ENCODE measurements at places on chromosomes 7 and 10. TPM values are rescaled to one million over a fixed set of nuclear protein-coding genes. Genes with fewer than 3 reads are reported as not detected.

The SRPK2 gene
- total RNA-seq, result 30.1 TPM

The TUBB8 gene
- total RNA-seq, result not detected

The TM9SF3 gene
- total RNA-seq, result 62.4 TPM

The BMPR1A gene
- total RNA-seq, result 15.7 TPM

The SAMD8 gene
- total RNA-seq, result 22.5 TPM

The EBF3 gene
- not detected for total RNA-seq

The CCDC186 gene
- 11.6 TPM for total RNA-seq

The CALCR gene
- not detected for total RNA-seq

The MYH16 gene
- 1.1 TPM for total RNA-seq

The DNAJC12 gene
- total RNA-seq, result 0.23 TPM

The HOGA1 gene
- 0.55 TPM for total RNA-seq

The AMPH gene
- total RNA-seq, result not detected

The RBP4 gene
- total RNA-seq, result not detected

The C10orf143 gene
- not detected for total RNA-seq

The MYOZ1 gene
- 0.86 TPM for total RNA-seq

The CYP2W1 gene
- not detected for total RNA-seq

The MMRN2 gene
- total RNA-seq, result 24.7 TPM

The FAM131B gene
- total RNA-seq, result 0.08 TPM

The TRIM50 gene
- not detected for total RNA-seq

The SFRP4 gene
- not detected for total RNA-seq

The MRLN gene
- not detected for total RNA-seq
